WTC11 (cell line): ENCODE measurements at places on chromosomes 6 and 20. TPM values are rescaled to one million over a fixed set of nuclear protein-coding genes. Genes with fewer than 3 reads are reported as not detected.

- DNase-seq: no peak
Measured at GRCh38 chr6:123986938-123987337, 183.3 kb downstream of the NKAIN2 start.

DNA sequence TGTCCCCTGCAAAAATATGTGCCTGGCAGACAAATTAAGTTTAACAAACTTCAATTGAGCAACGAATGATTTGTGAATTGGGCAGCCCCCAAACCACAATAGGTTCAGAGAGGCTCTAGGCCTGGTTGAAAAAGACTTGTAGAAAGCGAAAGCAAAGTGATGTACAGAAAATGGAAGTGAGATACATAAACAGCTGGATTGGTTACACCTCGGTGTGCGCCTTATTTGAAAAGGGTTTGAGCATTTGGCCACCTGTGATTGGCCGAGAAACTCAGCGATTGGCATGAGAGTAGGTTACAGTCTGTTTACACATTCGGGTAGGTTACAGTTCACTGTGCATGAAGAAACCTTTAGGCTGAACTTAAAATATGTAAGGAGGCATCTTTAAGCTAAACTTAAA lies 136.9 kb downstream of the CD83 start:
- DNase-seq: no peak

DNA sequence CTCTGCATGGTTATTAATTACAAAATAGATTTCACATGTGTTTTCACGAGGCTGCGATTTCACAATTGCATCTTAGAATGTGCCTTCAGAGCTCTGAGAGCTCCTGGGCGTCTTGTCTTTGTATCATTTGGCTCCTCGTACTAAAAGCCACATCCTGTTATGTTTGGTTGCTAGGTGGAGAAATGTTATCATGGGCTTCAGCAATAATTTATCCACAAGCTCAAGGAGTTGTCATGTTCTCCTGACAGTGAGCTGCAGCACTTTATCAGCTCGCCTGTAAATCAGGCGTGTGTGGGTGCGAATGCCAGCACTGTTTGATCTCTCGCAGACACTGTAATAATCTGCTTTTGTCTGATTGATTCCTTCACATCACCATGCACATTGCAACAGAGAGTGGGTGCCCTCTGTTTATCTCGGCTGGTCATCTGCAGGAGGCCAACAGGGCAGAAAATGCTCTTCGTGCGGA lies 218.6 kb upstream of the ZFP64 start:
- no peak for DNase-seq

DNA sequence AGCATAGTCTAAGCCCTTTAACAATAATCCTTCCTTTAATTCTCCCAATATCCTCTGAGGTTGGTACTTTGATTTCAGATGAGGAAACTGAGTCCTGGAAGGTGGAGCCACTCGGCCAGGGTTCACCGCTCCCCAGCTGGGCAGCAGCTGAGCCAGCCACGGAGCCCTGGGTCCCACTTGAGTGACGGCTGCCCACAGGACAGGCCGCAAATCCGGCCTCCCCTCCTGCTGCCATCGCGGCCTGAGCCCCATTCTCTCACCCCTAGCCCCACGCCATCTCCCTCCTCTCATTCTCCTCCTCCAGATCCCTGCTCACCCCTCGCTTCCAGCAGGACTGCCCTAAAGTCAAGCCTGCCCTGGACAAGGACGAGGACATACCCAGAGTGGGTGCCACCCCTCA lies 41.4 kb downstream of the AGPAT4 start:
- DNase-seq: no peak

The CST5 gene
- total RNA-seq: not detected in 3 replicates

- no peak for DNase-seq
Measured at GRCh38 chr6:147222160-147222838, 18.1 kb downstream of the STXBP5 start.
